ENCODE measurements at places on chromosomes 7 and 10. TPM values are rescaled to one million over a fixed set of nuclear protein-coding genes. Genes with fewer than 3 reads are reported as not detected.

WDR86 gene
- 0.11 TPM for total RNA-seq

CYP2C9 gene
- not detected for total RNA-seq

CLDN15 gene
- 10.3 TPM for total RNA-seq

OPN4 gene
- total RNA-seq: not detected

ZP3 gene
- total RNA-seq: 14.0 TPM

PRKCQ gene
- 4.3 TPM for total RNA-seq

C10orf67 gene
- not detected for total RNA-seq

SH2D4B gene
- total RNA-seq: not detected

PRSS37 gene
- total RNA-seq: not detected

NEURL1 gene
- total RNA-seq: 0.75 TPM

GRM3 gene
- total RNA-seq: not detected

PLXDC2 gene
- 0.05 TPM for total RNA-seq

TMEM196 gene
- total RNA-seq: not detected

VGF gene
- total RNA-seq: 28.3 TPM

OGDH gene
- 29.9 TPM for total RNA-seq

OR2A42 gene
- not detected for total RNA-seq

TRPV5 gene
- total RNA-seq: not detected

UNCX gene
- not detected for total RNA-seq
